ENCODE measurements at places on chromosomes 11 and 22.

DNA sequence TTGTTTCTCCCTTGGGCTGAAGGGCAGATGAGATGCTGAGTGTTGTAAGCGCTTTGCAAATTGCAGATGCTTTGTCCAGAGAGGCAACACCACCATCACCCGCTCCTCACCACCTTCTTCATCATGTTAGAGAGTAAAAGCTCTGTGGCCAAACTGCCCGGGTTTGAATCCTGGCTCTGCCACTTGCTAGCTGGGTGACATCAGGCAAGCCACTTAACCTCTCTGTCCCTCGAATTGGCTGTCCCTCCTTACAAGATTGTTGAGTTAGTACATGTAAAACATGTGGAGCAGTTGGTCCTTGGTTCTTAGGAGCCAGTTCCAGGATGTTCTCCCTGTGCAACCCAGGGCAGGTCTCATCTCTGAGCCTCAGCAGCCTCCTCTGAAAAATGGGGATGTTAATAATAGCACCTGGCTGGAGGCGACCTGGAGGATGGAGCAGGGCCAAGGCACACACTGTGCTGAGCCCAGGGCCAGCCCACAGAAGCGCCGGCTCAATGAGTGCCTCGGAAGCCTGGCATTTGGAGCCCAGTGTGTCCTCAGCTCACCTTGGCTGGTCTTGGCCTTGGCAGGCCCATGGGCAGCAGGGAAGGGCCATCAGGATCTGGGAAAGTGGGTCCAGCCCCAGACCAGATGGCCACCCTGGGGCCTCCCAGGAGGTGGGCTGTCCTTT is 10.5 kb downstream of the C11orf86 start:
- DNase-seq: no peak

DNA sequence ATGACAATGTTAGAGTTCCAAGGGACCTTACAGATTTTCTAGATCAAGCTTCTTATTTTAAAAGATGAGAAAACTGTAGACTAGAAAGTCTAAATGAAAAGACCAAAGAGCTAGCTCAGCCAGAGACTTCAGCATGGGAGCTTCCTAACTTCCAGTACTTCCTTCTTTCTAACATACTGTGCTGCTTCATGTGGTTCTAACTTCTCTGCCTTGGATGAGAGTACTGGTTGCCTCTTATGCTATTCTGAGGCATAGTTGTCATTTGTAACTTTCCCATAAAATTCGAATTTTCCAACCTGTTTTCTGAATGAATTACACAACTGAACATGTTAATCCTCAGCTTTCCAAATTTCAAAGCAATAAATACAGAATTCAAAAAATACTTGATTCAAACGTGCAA is 1.8 kb downstream of the MTMR2 start:
- no peak for DNase-seq

DNA sequence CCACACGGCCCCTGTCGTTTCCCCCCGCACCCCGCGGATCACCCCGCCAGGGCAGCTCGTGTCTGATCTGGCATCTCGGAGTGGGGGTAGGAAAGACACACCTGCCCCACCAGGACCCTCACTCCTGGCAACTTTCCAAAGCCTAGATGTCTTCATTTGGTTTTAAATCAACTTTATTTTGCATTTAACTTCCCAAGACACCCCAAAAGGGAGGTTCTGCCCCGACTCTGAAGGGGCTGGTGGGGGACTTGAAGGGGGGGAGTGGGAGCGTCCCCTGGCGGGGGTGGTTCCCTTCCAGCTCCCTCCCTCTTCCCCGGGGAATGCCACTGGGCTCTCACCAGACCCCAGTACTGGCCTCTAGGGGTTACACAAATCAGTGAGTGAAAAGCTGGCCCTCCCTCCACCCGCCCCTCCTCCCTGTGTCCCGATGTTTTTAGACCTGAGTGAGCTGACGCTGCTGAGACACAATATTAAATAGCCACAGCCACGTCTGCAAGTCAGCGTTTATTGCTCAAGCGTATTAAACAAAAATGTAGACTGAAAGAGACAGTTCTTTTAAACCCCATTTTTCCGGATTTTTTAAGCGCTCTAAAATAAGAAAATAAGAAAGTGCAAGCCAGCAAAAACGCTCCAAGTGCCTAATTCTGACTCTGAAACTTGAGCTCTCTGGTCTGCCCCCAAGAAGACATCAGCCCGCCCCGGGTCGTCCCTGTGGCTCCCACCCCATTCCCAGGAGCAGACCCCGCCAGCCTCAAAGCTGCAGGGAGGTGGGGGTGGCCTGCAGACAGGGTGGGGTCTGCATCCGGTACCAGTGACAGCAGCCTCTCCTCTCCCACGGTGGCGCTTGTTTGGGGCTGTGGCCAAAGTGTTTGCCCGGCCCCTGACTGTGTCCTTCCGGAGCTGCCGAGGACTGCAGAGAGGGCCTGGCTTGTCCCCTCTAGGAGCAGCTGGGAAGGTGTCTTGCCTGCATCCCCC is 1.1 kb upstream of the TTLL8 start:
- DNase-seq: no peak

DNA sequence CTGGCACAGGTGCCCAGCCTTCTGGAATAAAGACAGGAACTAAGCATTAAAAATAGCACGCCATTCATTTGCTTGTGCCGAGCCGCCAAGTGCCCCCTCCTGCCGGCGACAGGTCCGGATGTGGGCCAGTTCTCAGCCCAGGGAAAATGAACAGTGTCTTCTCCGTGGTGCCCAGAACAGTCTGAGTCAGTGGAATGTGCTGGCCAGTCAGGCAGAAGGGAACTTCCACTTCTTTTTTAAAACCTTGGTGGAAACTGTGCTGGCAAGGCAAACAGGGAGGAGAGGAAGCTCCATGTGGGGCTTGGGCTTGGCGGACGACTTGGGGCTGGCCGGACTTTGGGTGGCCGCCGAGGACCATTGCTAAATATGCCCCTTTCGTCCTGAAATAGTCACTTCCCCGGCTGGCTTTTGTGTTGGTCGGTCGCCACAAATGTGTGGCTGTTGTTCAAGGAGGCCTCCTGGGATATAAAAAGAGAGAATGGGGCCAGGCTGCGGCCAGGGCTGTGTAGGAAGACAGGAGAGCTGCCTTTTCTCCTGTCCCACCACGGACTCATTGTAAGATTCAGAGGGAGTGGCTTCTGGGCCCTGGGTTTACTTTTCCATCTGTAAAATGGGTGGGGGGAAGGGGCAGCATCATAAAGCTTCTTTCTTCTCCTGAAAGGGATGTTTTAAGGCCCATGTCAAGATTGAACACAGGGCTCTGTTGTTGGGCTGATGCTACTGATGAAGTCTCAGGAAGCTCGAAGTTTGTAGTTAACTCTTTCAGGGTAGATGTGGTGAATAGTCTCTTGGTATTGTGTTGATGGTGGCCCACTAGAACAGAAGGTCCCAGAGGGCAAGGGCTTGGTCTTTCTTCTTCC is 101.0 kb downstream of the PTPRJ start:
- peak; percentile 45 for DNase-seq

GRCh38 chr11:27209562-27210005 is 153.4 kb downstream of the CCDC34 start:
- peak; percentile 31 for DNase-seq
